Ascending aorta (tissue), 2 donors: ENCODE measurements at places on chromosomes 3 and 15. TPM values are rescaled to one million over a fixed set of nuclear protein-coding genes. Genes with fewer than 3 reads are reported as not detected.

Gene CACNA1D
- total RNA-seq, result 0.43 TPM

Gene CD200
- 3.6 TPM for total RNA-seq

Gene ZNF654
- total RNA-seq, result 2.3 TPM

Gene CHRNA3
- total RNA-seq, result not detected

Gene BTLA
- total RNA-seq, result not detected

Gene DNAH12
- total RNA-seq, result not detected

Gene NMNAT3
- 1.2 TPM for total RNA-seq

Gene EPB42
- not detected for total RNA-seq

Gene TAGLN3
- total RNA-seq, result not detected

Gene UBA7
- 56.1 TPM for total RNA-seq

Gene STAC
- total RNA-seq, result 16.0 TPM
